ENCODE measurements at places on chromosomes 3 and 15. TPM values are rescaled to one million over a fixed set of nuclear protein-coding genes. Genes with fewer than 3 reads are reported as not detected.

The TARS3 gene
- 8.7 TPM for total RNA-seq

The SPINT1 gene
- 0.67 TPM for total RNA-seq

The MINAR1 gene
- 0.53 TPM for total RNA-seq

The FSTL1 gene
- 69.0 TPM for total RNA-seq

The DPPA4 gene
- not detected for total RNA-seq

The CFAP91 gene
- total RNA-seq = 0.34 TPM

The CHRM5 gene
- 0.06 TPM for total RNA-seq

The GABRB3 gene
- 76.9 TPM for total RNA-seq

The LRRIQ4 gene
- total RNA-seq = not detected

The CACNA2D2 gene
- 0.42 TPM for total RNA-seq

The GOLGA8J gene
- 0.10 TPM for total RNA-seq

The MORC1 gene
- not detected for total RNA-seq

The GOLGA6L7 gene
- not detected for total RNA-seq

The ZNF445 gene
- total RNA-seq = 2.9 TPM

The SIDT1 gene
- total RNA-seq = 0.81 TPM

The UTS2B gene
- not detected for total RNA-seq

The RTP4 gene
- total RNA-seq = not detected

The TMEM39A gene
- 24.4 TPM for total RNA-seq

The GOLGA8R gene
- total RNA-seq = 0.15 TPM

The SH2D7 gene
- total RNA-seq = not detected

The LRRC15 gene
- total RNA-seq = 0.20 TPM

The SLC2A2 gene
- not detected for total RNA-seq

The MPI gene
- total RNA-seq = 38.6 TPM

The GOLGA6L2 gene
- total RNA-seq = not detected

The CSPG4 gene
- total RNA-seq = 0.19 TPM

The MST1 gene
- total RNA-seq = 1.7 TPM

The GNAT1 gene
- not detected for total RNA-seq

The THSD4 gene
- 26.4 TPM for total RNA-seq

The ZNF385D gene
- total RNA-seq = not detected

The LYSMD4 gene
- 4.6 TPM for total RNA-seq

The THRB gene
- 1.4 TPM for total RNA-seq

The INKA1 gene
- 1.1 TPM for total RNA-seq

The NUDT16 gene
- total RNA-seq = 7.2 TPM

The CLEC3B gene
- total RNA-seq = not detected

The PARP15 gene
- total RNA-seq = not detected

The AHSG gene
- 0.16 TPM for total RNA-seq

The RASA2 gene
- 7.1 TPM for total RNA-seq

The PODXL2 gene
- total RNA-seq = 10.9 TPM

The RETNLB gene
- total RNA-seq = not detected

The AADACL2 gene
- total RNA-seq = not detected

The BFSP2 gene
- total RNA-seq = not detected

The DHX36 gene
- 63.2 TPM for total RNA-seq

The SPSB4 gene
- 0.14 TPM for total RNA-seq

The SPATA12 gene
- 0.44 TPM for total RNA-seq

The KLHL25 gene
- 8.2 TPM for total RNA-seq

The GOLGA8G gene
- not detected for total RNA-seq

The BNC1 gene
- total RNA-seq = 1.2 TPM

The DOCK3 gene
- 0.35 TPM for total RNA-seq

Measured in A549 treated with GW870086 at 1 μM for 4 hours (cell line).